ENCODE measurements at places on chromosomes 6 and 20.

DNA sequence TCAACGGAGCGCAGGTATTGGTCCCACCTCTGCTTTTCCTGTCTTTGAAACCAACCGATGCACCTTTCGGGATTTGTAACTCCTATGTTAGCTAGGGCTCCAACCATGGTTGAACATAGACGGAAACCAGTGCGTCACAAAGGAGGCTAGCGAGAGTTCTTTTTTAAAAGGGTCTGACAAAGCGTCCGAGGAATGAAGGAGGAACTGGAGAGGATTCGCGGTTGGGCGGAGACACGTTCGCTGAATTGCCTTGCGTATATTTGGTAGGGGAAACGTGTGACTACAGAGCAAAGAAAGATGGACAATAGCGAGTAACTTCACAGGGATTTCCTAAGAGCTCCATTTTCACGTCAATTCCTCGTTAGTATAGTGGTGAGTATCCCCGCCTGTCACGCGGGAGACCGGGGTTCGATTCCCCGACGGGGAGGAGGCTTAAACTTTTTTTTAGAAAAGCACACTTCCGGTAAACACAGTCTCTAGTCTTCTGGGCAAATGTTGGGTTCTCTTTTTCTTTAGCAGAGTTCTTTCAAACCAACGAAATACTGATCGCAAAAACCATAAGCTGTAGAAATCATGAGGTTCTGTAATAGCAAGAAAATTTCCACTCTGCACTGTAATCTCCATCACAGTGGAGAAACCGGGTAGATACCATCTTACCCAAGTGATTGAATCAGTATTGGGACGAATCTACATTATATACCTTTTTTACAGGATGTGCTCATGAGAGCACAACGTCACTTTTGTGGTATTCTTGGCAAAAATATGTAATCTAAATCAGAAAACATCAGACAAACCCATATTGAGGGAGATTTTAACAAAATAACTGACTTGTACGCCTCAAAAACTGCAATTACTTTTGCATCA, 6.6 kb upstream of the ZNF184 start:
- DNase-seq = peak; percentile 95

DNA sequence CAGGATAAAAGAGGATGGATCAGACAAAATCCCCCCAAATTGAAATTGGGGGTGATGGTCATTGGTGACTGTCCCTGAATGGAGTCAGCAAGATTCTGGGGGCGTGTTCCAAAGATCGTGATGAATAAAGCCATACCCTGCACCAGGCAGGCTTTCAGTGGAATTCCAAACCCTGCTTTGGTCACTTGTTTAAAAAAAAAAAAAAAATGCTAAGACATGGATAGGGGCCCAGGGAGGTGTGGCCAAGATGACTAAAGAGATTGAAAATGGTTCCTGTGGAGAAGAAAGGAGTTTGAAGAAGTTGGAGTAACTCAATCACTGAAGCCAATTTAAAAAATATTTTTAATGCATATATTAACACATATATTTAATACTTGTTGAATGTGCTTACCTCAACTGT, 161.4 kb upstream of the KCNG1 start:
- DNase-seq = no peak

- DNase-seq = peak; percentile 84
These were observed 2.7 kb upstream of the EEF1A1 start for GRCh38 chr6:73523434-73524123.

GRCh38 chr20:51802170-51802751, at the start of gene SALL4:
Gene SALL4, minus strand, starts transcription at chr20:51802521. Its CDS starts 113 bp downstream, at chr20:51802408.
- DNase-seq = no peak

GRCh38 chr20:43567477-43567876, 8.7 kb downstream of the SGK2 start:
- DNase-seq = no peak

- DNase-seq = no peak
These were observed 17.8 kb upstream of the MYT1 start for GRCh38 chr20:64146301-64146935.

All from CD4-positive, alpha-beta T cell treated with Interferon alpha-2 for 1 hour (primary cell).